ENCODE measurements at places on chromosomes 16 and 17.

DNA sequence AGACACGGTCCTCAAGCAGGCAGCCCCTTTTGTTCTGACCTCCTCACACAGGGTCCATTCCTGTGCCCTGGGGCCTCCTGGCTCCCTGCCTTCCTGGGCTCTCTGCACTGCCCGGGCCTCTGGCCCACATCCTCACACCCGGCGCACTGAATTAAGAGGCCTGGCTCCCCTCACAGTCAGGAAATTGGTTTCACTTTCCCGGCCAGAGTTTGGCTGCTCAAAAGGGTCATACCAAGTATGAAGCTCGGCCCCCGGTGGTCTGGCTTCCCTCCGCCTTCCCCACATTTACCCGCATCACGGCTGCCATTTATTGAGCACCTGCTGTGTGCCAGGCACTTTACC is 220.0 kb downstream of the NTN1 start:
- DNase-seq: no peak

- DNase-seq: peak; percentile 45
Measured at GRCh38 chr17:80859002-80859941, 132.4 kb upstream of the CHMP6 start.

- DNase-seq: no peak
Measured at GRCh38 chr17:73657473-73658116, 13.3 kb upstream of the SDK2 start.

DNA sequence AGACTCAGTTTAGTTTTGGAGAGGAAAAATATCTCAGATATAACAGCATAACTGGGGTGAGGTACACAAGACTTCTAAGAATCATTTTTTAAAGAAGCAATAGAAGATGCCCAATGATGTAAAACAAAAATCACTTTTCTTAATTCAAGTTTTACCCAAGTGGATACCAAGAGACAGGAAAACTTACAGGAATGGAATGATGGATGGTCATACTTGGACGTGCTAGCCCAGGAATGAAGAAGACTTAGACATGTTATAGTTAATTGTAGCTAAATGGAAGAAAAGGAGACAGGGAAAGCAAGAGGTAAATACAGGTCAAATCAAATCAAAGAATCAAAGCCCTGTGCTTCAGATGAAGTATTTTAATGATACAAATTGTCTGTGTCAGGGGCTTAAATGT is 312.7 kb upstream of the KCNJ16 start:
- no peak for DNase-seq

DNA sequence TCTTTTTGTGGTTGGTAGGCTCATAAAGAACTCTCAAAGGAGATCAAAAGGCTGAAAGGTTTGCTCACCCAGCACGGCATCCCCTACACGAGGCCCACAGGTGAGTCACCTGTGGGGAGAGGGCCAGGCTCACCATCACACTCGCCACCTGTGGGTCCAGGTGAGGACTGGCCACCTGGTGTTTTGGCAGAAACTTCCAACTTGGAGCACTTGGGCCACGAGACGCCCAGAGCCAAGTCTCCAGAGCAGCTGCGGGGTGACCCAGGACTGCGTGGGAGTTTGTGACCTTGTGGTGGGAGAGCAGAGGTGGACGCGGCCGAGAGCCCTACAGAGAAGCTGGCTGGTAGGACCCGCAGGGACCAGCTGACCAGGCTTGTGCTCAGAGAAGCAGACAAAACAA is 11.1 kb downstream of the GNPTG start:
- DNase-seq: no peak

- DNase-seq: no peak
Measured at GRCh38 chr17:72832306-72832705, 260.2 kb downstream of the SLC39A11 start.

- no peak for DNase-seq
Measured at GRCh38 chr16:2147378-2147777, 1.0 kb upstream of the RAB26 start.

DNA sequence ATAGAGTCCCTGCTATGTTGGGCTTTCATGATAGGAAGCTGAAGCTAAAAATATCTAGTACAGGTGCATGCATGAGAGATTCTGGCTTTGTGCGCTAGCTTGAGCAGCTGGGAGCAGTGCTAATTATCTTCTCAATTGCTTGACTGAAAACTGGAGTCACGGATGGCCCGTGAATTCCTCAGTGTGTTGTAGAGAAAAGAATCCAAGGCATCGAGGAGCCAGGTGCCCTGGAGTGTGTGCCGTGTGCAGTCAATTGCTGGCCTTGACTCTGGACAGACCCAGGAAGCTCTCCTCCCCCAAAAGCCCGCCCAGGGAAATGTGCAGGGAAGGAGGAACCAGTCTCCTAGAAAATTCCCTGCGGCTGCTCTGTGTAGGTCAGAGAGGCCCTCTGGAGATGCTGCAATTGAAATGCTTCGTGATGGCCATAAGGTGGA is 14.2 kb downstream of the LGALS3BP start:
- peak; percentile 42 for DNase-seq

All from NCI-H2029 (cell line).